ENCODE measurements at places on chromosomes 5 and 9.

DNA sequence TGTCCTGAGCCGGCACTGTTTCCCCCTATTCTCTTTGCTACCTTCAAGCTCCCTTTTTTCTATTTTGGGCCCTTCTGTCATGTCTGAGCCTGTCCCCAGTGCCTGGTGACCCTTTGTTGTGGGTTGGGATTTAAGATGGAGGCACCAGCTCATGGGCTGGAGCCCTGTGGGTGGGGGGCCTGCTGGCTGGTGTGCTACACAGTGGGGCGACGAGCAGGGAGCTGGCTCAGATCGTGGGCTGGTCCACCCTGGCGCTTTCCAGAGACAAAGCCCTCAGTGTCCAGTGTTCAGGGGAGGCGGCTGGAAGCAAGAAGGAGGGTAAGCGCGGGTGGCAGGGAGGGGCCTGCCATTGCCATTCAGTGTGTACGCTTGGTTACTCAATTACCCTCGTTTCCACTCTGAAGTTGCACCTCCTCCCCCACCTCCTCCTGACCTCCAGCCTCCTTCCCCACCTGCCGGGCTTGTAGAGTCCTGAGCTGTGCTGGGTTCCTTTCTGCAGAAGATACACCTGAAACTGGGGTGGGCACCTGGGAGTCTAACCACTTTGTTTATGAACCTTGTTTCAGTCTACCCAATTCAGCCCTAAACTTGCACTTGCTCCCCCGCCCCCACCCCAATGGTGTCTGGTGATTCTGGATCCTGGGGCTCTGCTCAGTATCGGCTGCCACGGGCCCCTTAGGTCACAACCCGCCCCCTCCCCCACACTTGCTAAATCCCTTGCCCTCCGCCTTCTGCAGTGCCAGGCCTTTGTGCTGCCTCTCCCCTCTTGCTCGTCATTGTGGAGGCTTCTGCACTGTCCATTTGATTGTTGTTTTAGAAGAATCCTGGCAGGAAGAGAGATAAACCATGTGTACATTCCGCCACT is 49.9 kb downstream of the MVB12B start:
- no peak for DNase-seq

GRCh38 chr5:180807654-180808414 is 5.2 kb upstream of the MGAT1 start:
- no peak for DNase-seq

GRCh38 chr9:70678153-70678552 is 263.7 kb upstream of the KLF9 start:
- no peak for DNase-seq

DNA sequence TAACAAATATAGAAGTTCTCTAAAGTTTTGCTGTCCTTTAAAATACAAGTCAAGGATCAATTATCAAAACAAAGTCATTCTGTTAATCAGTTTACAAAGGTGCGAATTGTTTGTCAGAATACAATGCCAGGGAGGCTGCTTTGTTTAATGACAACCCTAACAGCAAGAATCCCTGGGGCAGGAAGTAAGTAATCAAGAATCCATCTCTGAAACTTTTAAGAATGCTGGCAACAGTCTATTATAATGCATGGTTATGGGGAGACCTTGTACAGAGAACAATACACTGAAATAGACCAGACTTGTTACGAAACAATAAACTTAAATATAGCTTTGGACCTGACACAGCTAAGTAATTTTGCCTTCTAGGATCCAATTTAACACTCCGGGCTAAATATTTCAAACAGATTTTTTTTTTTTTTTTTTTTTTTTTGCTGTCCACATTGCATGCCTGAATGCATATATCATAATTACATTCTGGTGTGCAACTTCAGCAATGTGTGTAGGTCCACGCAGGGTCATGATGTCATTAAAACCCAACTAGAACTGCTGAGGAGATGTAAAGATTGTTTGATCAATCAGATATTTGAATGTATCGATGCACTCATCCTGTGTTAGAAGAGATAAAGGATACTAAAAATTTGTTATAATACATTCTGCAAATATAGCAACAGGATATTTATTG is 421.3 kb downstream of the CETN3 start:
- no peak for DNase-seq

DNA sequence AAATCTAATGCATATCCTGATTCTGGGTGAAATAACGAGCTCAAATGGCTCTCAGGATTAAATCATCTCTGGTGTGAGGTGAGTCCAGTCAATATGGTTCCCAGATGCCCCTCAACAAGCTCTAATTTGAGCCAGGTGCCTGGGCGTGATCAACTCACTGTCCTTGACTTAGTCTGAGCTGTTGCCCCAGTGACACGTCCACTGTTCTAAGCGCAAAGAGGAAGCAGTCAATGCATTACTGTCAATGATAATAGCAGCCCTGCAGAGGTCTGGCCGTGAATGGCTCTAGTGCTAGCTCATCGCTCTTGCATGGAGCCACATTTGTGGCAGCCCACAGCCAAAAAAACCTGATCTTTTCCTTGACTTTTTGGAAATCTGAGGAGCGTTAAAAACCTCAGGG is 128.6 kb upstream of the EFNA5 start:
- DNase-seq, result no peak

DNA sequence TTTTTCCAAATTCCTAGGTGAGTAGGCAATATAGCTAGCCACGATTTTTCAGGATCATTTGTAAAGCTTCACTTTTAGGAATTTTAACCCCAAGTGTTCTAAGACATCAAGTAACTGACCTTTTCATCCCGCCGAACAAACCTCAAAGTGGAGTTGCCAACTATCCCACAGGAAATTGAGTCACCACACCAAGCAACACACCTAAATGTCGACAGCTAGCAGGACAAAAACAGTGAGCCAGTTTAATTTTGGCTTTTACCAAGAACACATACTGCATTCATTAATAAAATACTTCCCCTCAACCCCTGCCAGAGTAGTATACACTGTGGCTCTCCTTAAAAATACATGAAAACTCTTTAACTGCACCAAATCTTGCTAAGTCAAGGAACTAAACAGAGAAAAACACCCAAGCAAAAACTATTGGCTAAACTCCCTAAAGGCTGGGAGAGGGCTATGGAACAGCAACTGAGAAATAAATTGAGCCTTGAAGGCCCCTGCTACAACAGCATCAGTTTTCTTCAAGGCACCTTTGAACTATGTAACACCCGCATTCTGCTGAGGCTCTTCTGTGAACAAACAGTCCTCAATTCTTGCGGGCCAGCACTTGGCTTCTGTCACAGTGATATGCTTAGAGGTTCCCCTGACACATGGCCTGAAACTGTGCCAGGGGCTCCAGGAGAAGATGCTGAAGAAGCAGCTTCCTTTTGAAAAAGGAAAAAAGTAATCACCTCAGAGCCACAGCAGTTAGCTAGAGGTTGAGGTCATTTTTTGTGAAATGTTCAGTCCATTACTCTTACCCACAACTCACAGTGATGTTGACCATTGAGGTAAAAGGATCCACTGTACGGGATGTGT is 459.6 kb downstream of the RAB3C start:
- no peak for DNase-seq

- DNase-seq, result no peak
These were observed 11.5 kb upstream of the ALDH1B1 start for GRCh38 chr9:38380872-38381534.

- DNase-seq, result no peak
These were observed 10.6 kb upstream of the NR3C1 start for GRCh38 chr5:143413958-143414669.

- DNase-seq, result no peak
These were observed 73.4 kb downstream of the NFIB start for GRCh38 chr9:14240537-14240936.

- DNase-seq, result no peak
These were observed 6.7 kb upstream of the SFXN1 start for GRCh38 chr5:175471628-175472027.

GRCh38 chr5:14830210-14831005 is 41.2 kb downstream of the ANKH start:
- no peak for DNase-seq

DNA sequence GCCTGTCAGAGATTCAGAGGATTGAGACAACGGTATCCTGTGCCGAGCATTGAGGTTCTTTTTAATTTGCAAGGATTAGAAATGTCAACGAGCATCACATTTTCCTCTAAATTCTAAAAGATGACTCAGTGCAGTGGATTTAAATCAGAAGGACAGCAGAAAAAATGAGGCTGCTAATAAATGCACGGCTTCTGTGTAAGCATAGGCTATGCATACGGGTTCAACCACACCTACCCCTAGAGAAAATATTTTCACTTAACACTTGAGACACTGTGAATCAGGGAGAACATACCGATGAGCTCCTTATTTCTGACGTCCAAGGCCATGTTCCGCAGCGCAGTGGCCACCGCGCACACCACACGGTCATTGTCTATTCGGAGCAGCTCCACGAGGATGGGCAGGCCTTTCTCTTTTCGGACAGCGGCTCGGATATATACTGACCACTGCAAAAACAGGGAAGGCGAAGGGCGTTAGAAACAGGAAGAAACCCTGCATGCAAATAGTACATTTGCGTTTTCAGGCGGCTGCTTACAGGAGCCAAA is 321.4 kb upstream of the DAP start:
- no peak for DNase-seq

GRCh38 chr9:132049323-132049882 is 30.3 kb downstream of the MED27 start:
- no peak for DNase-seq

GRCh38 chr5:149759986-149760853 is 30.1 kb downstream of the PPARGC1B start:
- no peak for DNase-seq

DNA sequence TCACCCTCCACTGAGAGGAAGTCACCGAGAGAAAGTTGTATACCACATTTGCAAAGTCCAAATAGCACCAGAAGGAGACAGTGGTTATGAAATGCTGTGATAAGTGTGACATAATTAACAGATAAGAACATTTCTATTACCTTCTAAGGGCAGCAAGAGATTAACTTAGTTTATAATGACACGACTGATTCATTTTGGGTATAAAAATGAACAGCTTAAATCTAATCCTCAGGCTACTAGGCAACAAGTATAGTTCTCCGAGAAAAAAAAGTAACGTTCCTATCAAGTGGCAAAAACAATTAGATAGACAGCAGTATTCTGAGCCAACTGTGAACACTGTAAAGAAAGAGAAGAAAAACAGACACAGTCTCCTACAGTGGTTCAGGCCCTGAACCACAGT is 431.2 kb upstream of the GRAMD2B start:
- DNase-seq, result no peak

DNA sequence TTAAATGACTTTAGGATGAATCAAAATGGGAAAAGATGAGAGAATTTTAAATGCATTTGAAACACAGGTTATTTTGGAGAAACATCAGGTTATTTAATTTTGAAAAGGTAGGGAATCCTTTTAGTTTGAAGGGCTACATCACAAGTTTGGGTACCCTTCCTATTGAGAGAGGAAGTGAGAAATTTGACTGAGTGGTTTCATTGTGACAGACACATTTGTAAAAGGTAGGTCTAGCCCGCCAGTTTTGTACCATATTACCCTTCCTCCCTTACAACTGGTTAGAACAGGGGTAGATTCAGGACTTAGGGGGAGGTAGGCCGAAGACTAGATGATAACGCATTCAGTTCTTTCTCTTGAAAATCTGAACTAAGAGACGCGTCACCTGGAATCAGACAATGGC is 464.2 kb downstream of the EBF1 start:
- DNase-seq, result no peak

DNA sequence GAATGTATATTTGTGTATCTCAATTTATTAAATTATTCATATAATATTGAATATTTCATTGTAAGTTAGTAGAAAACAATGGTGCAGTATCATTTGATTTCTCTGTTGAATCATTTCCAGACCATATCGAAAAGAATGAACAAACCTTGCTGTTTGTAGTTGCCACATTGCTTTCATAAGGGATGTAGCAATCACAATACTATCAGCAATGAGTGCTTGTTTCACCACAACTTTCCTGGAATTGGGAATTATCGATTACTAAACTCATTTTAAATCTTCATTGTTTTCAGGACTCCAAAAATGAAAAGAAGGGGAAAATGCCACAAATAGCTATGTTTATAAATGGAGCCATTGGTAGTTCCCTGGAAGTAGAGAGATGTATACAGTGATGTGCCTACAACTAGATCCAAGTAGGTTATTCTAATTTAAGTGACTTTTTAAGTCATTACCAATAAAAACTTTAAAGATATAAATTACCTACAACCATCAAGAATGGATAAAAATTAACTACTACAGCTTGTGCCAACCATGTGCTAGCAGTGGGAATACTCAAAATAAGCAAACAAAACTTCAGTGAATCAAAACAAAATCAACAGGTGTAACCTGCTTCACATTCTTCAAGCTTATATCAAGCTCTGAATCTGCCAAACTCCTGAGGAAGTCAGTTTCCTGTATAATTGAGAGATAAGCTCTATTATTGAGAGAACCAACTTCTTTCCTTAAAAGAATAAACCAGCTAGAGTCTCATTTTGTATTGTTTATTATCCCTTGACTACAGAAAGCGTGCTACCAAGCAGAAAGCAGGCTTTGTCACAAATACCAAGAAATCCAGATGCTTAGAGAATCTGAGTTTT is 358.6 kb downstream of the ADGRV1 start:
- no peak for DNase-seq

- no peak for DNase-seq
These were observed 112.8 kb upstream of the NR3C1 start for GRCh38 chr5:143516249-143516648.

DNA sequence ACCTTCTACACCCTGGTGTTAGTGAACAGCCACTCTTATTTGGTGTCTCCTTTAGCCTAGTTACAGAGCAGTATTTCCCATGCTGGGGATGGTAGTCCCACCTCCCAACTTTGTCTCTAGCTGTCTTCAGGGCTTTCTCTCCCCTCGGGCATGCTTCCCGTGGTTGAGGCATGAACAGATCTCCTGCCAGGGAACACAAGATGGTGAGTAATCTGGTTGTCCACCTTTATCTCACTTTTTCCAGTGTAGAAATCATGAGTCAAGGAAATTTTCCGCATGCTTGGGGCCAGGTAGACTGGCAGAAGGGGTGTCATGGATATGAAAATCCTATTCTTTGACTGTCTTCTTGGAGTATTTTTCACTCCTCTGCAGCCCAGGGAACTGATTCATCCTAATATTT is 532.9 kb downstream of the ANXA1 start:
- no peak for DNase-seq

GRCh38 chr5:6424110-6424659 is 24.5 kb upstream of the UBE2QL1 start:
- no peak for DNase-seq

GRCh38 chr9:101485924-101486692 is 47.5 kb upstream of the RNF20 start:
- DNase-seq, result no peak

- DNase-seq, result no peak
These were observed 15.5 kb downstream of the OTULINL start for GRCh38 chr5:14597080-14597479.

GRCh38 chr5:136309932-136310598 is 55.3 kb downstream of the TRPC7 start:
- no peak for DNase-seq
